ENCODE measurements at places on chromosomes 3 and 15.
A peak's percentile ranks its signal among the peaks of the same experiment; 100 is the strongest.

DNA sequence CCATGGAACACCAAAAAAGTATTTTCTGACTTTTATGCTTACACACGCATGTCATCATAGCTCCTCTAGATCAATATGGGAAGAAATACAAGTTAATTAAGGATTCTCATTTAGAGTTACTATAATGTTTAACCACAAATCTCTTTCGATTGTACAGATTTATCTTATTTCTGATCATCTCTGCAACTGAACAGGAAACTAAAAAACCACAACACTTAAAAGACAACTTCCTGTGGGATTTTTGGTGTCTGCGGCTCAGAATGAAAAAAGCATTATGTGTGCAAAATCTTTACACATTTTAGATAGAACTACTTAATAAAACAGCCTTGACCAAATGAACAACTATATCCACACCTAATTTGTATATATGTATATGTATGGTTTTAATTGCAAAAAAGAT lies 3.0 kb upstream of the TJP1 start:
- no peak for DNase-seq

- no peak for DNase-seq
Measured at GRCh38 chr15:75695220-75695619, 17.4 kb downstream of the CSPG4 start.

- no peak for DNase-seq
Measured at GRCh38 chr3:30476368-30477084, 129.9 kb upstream of the TGFBR2 start.

- DNase-seq, result no peak
Measured at GRCh38 chr15:55003965-55004873, 192.5 kb downstream of the RSL24D1 start.

- DNase-seq, result no peak
Measured at GRCh38 chr15:72801590-72802325, 18.2 kb upstream of the ADPGK start.

DNA sequence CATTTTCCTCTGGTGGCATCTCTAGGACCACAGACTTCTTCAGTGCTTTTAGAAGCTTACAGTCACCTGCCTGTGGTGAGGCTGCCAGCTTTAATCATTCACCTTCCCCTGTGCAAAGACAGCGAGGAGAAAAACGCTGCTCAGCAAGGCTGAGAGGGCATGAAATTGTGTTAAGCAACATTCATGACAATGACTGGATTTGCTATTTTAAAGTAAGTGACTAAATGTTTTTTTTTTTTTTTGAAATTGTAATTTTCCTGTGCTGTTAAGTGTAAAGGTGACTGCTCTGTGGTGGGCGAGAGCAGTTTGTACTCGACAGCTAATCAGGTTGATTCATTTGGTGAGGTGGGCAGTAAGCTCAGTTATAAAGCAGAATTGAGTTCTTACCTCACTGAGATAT lies 240.4 kb downstream of the NSUN3 start:
- no peak for DNase-seq

GRCh38 chr3:83946049-83946448 lies 1012.7 kb upstream of the CADM2 start:
- DNase-seq, result no peak

DNA sequence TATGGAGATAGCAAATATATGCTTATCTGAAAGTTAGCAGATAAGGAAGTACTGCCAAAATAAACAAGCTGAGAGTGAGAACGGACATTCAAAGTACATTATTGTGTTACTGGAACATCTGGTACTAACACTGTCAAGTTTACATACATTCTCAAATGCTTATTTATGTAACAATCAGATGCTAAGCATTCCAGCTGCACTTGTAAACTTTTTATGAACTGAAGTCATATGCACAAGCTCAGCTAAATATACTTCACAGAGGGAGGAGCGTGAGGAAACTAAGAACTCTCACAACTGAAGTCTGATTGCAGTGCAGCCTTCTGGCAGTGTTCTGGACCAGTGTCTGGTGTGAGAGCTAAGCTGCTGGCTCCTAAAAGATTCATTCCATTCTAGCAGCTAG lies 223.7 kb upstream of the NANOGP8 start:
- no peak for DNase-seq

DNA sequence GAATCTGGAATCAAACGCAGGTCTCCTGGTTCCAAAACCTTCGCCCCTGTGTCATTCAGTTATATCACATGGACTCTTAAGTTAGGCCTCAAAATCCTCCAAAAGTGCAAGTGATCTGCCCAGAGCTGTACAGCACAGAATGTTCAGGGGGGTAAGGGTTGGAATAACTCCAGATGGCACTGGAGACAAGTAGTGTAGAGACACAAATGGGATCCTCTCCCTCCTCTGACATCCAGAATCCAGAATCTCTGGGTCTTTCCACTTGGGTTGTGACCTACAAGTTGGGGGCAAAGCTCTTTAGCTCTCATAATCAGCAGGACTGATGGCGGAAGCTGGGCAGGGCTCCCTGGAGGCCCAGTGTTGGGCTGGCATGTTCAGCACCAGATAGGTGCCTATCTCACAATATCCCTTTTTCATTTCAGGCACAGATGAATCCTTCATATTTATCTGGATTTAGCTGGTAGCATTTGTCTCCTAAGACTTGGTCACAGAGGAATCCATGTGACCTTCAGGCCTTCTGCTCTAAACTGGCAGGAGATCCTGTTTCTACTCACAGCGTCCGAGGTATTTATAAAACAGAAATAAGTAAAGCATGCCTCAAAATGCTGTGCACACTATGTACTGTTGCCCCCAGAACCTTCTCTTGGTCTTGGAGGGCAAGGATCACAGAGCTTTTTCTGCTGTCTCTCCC lies 15.4 kb downstream of the ABHD2 start:
- no peak for DNase-seq

DNA sequence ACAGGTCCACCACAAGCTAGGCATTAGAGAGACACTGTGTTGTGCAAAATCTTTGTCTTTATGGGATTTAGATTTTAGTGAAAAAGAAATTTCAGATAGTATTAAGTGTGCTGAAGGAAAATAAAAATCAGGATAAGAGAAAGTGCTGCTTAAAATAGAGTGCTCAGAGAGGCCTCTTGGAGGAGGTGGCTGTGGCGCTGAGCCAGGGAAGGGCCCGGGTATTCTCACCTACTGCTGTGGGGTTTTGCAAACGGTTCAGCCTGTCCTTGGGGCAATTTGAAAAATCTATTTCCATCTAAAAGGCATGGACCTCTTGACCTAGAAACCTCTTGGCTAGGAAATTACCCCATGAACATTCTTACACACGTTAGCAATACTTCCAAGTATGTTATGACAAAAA lies 267.7 kb downstream of the TJP1 start:
- DNase-seq, result no peak

GRCh38 chr15:52295421-52296001 lies at the start of gene MYO5C:
Gene MYO5C (minus strand): TSS chr15:52295804. CDS start chr15:52295636, 168 bp downstream.
- DNase-seq, result peak; percentile 84

DNA sequence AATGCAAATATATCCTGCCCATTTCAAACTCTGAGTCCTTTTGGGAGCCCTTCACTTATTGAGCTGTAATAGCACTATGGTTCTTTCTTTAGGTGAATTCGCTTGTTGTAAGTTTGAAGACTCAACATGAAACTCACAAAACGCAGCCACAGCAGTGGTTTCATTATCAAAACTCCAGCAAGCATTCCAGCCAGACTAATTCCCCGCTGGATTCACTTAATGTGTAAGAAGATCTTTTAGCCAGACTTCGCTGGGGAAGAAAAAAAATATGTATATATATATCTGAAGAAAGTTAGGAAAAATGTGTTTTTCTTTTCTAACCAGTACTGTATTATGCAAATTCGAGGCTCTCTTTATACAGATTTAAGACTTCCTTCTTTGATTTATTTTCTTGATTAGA lies 241.1 kb downstream of the WNT5A start:
- DNase-seq, result no peak

- DNase-seq, result no peak
Measured at GRCh38 chr3:17033516-17034168, 148.9 kb downstream of the PLCL2 start.

GRCh38 chr15:41695750-41696436 lies 35.7 kb downstream of the MGA start:
- no peak for DNase-seq

DNA sequence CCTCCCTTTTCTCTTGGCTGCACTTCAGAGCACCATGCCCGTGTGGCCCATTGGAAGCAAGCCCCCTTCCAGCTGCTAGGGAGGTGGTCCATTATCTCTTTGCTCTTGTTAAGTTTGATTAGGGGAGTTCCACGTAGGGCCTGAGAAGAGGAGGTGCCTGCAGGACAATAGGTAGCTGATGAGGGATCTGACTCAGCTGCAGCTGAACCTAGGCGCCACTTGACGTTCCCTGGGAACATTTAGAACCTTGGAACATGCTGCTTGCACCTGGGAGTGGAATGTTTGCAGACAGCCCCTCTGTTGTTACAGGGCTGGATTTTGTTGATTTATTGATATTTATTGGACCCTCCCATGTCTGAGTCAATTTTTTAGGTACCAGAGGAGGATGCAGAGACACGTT lies 4.7 kb downstream of the SMAD3 start:
- no peak for DNase-seq

DNA sequence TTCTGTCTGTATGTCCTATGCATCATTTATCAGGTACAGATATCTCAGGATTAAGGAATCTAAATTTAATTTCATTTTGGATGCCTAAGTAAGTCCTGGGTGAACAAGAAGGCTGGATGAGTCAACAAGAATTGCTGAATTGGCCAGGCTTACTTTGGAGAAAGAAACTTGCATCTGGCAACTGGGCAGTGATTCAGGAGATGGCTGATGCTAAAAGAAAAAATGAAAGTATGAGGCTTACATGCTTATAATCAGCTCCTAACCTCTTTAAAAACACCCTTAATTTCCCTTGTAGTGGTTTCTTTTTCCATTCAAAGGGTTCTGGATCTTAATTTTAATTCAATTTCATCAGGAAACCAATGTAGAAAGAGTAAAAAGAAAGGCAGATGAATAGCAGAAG lies 228.8 kb upstream of the PEX5L start:
- no peak for DNase-seq

DNA sequence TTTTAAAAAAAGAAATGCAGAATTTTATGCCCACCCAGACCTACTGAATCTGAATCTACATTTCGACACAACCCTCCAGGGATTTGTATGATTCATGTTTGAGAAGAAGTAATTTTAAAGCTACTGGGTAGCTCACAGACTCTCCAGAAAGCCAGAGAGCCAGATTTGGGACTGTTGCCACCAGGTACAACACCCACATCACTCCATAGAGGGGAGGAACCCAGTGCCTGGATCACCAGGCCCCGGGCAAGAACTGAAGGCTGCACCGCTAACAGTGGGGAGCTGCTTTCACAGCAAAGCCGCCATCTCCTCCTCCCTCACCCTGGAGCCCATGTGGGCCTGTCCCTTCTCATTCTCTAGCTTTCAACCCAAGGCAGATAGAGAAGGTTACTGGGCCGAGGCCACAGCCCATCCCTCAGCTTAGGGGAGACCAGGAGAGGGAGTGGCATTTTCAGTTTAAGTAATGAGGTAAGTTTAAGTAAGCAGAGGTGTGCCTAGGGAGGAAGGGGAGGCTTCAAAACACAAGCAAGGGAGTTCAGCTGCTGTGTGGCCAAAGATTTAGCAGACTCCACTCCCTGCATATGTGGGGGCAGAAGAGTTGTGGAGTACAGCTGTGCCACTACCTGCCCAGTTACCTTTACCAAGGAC lies 109.8 kb downstream of the IL12A start:
- DNase-seq, result no peak

DNA sequence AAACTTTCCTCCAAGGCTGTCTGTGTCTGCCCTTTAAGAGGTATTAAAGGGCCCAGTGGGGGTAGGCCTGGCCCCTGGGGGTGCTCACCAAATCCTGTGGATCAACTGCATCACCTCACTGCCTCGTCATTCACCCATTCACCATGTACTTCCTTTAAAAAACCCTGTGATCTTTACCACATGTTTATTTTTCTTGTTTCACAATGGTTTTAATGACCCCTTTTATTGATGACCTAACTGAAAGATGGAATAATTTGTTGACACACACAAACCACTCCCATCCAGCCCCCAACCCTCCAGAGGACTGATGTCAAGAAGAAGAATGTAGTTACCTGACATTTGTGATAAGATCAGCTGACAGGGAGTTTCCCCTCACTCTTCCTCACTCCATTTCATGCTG lies 40.8 kb downstream of the KCNAB1 start:
- DNase-seq, result peak; percentile 29

- DNase-seq, result no peak
Measured at GRCh38 chr15:26382444-26383072, 390.3 kb downstream of the GABRB3 start.

- DNase-seq, result no peak
Measured at GRCh38 chr3:150242220-150242936, 165.7 kb upstream of the TSC22D2 start.

DNA sequence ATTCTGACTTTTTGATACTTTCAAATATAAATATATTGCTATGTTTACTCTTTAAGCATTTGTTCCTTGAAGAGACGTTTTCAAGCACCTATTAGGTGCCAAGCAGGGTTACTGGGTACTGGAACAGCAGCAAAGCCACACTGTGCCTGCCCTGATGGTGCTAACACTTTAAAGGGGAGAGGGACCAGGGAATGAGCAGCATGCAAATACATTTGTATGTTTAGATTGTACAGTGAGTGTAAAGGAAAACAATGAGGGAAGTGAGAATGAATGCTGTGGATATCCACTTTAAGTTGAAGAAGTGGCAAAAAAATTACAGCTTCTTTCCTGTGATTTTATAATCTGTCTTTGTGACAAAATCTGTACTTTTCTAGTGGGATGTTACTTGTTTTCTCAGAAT lies 400.2 kb upstream of the ATP11B start:
- DNase-seq, result no peak

GRCh38 chr3:32498252-32498651 lies 4.4 kb downstream of the CMTM6 start:
- DNase-seq, result no peak

DNA sequence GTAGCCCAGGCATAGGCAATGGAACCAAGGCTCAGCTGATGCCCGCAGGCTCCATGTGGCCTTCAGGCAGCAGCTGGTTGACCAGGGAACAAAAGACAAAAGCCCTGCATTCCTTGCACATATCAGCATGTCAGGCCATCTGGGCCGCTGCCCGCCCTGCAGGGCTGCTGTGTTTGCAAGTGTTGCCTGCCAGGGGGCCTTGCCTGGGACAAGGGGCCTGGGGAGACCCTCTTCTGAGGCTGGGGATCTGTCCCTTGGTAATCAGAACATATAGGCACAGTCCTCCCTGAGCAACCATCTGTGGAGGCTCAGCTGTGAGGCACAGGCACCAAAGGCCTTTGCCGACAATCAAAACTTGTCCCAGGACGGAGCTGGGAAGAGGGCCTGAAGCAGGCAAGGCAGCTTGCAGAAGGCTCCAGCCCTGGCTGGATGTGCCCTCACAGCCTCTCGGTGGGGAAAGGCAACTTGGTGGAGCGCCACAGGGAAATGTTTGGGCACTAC lies 138.2 kb downstream of the TPRA1 start:
- DNase-seq, result no peak
